Globus pallidus (tissue), 1 donor: ENCODE measurements at places on chromosomes 3 and 15.

DNA sequence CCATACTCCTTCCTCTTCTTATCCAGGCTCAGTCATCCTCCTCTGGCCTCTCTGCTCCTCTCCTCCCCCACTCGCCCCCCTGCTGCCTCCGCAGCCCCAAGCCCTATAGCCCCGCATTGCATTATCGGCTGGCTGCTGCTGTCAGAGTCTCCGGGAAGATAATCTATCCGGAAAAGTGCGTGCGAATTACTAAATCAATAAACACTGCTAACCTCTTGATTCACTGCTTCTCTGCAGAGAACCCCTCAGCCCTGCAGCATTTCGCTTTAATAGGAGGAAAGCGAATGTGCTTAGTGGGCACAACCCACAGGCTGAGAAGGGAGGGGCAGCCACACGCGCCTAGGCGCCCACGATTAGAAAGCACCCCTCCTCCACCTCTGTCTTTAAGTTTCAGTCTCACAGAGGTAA lies 167.6 kb downstream of the ABHD5 start:
- DNase-seq, result no peak

DNA sequence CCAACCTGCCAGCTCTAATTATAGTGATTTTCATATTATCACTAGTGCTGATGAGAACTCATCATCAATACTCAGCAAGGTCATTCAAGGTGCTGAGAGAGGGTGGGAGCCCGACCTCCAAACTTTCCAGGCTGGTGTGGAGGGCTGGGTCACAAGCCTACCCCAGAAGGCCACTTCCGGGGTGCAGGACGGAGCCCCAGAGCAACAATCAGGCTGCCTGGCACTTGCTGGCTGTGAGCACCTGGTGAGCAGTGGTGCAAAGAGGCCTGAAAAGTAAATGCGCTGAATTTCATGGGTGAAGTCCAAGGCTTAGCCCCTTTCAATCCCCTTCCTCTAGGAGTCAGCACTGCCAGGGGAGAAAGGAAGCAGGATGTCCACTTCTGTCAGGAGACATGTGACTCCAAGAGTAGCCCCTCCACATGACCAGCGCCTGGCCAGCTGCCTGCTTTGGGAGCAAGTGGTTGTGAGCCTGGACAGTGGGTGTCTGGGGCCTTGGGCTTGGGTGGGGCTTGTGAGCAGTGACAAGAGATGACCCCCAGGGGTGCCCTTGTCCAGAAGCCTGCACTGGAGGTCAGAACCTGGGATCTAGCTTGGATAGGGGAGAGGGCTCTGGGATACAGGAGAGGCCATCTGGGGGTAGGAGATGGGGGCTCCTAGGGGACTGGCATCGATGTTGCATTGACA lies 165.0 kb upstream of the TLE3 start:
- peak; percentile 48 for DNase-seq

GRCh38 chr3:126488886-126489569 lies 13.3 kb upstream of the ZXDC start:
- no peak for DNase-seq

DNA sequence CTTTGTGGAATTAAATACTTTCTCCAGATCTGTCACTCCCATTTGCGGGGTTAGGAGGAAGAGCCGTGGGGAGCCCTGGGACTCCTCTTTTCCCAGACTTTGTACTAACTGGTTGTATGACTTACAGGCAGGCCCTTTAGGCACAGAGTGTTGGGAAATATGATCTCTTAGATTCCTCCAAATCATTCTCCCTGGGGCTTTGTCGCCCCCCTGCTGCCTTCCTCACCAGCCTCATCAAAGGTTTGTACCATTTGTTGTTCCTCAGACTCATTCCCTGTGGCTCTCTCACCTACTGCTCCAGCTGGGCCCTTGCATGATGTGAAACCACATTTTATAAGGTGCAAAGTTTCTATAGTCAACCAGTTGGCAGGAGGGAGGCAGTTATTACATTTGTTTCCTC lies 56.4 kb downstream of the CRYGS start:
- no peak for DNase-seq

DNA sequence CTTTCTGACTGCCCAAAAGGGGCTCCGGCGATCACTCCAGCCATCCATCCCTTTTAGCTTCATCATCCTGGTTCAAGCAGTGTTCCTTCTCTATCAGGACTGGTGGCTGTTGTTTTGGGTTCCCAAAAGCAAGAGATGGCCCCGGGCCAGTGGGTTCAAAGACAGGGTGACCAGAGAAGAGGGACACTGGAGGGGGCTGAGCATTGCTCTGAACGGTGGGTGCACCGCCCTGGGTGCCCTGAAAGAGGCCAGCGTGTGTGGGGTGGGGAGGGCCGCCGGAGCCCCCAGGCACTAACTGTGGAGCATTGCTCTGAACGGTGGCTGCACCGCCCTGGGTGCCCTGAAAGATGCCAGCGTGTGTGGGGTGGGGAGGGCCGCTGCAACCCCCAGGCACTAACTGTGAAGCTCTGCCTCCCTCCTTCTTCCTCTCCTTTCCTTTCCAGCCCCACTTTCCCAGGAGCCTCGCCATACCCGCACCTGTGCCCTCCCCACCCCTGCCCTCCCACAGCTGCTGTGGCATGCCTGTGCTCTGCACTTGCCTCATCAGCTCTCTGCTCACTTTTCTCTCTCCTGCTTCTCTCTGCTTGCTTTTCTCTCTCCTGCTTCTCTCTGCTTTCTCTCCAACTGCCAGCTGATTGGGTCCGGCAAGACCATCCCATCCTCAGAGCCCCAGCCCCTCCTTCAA lies 37.4 kb upstream of the OR4F6 start:
- DNase-seq, result no peak

GRCh38 chr3:426072-426471 lies 229.5 kb downstream of the CHL1 start:
- no peak for DNase-seq

DNA sequence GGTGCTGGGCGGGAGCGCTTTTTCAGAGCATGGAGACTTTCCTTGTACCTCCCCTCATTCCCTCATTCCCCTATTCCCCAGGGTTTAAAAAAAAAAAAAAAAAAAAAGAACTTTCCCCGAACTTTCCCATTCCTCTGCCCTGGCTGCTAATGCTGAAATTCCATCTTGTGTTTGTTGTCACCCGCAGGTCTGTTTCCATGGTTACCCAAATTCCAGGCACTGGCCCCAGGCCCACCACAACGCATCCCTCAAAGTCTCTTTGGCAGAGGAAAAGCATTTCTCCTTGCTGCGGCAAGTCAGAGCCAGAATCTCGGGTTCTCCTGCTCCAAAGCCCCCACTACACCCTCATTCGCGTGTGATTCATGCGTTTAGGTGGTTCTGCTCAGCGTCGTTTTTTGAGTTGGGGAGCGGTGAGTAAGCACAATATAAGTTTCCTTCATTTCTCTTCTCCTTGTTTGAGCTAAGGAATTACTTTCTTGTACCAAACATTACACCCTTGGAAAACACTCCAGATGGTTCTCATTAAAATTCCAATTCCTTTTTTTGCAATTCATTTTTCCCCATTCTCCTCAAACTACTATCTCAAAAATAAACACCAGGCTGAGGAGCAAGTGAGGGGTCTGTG lies 21.6 kb downstream of the ANAPC13 start:
- DNase-seq, result no peak

GRCh38 chr3:57060089-57060821 lies at the start of gene SPATA12:
Gene SPATA12, plus strand, starts transcription at chr3:57060664. Its CDS starts 13,031 bp downstream, at chr3:57073695.
- peak; percentile 84 for DNase-seq

- peak; percentile 57 for DNase-seq
These were observed 175.1 kb upstream of the TSC22D2 start for GRCh38 chr3:150232992-150233451.
